ENCODE measurements at places on chromosomes 3 and 15. TPM values are rescaled to one million over a fixed set of nuclear protein-coding genes. Genes with fewer than 3 reads are reported as not detected.

The OR5K3 gene
- total RNA-seq: not detected

The SYNPR gene
- not detected for total RNA-seq

The ADGRG7 gene
- not detected for total RNA-seq

The KBTBD8 gene
- total RNA-seq: 5.8 TPM

The TRIM71 gene
- 2.5 TPM for total RNA-seq

The SMCO1 gene
- total RNA-seq: not detected

The GPR160 gene
- 24.4 TPM for total RNA-seq

The CHL1 gene
- total RNA-seq: 20.2 TPM

The GOLGA8S gene
- total RNA-seq: 0.53 TPM

The TMF1 gene
- total RNA-seq: 40.0 TPM

The AP3S2 gene
- 36.9 TPM for total RNA-seq

The ANKRD34C gene
- not detected for total RNA-seq

The ITIH1 gene
- not detected for total RNA-seq

The CHRNA7 gene
- total RNA-seq: 0.92 TPM

The OSTN gene
- total RNA-seq: not detected

The EPHA6 gene
- total RNA-seq: 0.53 TPM

The GABRR3 gene
- not detected for total RNA-seq

The GOLGA6A gene
- not detected for total RNA-seq

The TNNC1 gene
- 44.0 TPM for total RNA-seq

All from lower lobe of right lung (tissue), 2 donors.